ENCODE measurements at places on chromosomes 11 and 22. TPM values are rescaled to one million over a fixed set of nuclear protein-coding genes. Genes with fewer than 3 reads are reported as not detected.

DNA sequence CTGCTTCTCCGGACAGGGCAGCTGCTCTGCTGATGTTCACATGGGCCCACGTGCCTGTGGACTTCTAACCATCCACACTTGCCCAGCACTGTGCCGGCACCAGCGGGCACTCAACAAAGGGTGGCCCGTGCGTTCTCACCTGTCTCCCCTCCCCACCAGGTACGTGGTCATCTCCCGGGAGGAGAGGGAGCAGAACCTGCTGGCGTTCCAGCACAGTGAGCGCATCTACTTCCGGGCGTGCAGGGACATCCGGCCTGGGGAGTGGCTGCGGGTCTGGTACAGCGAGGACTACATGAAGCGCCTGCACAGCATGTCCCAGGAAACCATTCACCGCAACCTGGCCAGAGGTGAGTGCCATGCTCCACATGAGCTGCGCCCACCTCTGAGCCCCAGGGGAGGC lies 66.7 kb downstream of the SYT13 start:
- no peaks in the 10 kb centered on the region for H3K36me3 ChIP-seq
- H3K27me3 ChIP-seq = no peaks in the 10 kb centered on the region
- DNase-seq = no peak
- no peak overlapping the region for H3K27ac ChIP-seq
- no peak overlapping the region for H3K4me3 ChIP-seq

Gene UCP3
- 5.6 TPM for total RNA-seq

DNA sequence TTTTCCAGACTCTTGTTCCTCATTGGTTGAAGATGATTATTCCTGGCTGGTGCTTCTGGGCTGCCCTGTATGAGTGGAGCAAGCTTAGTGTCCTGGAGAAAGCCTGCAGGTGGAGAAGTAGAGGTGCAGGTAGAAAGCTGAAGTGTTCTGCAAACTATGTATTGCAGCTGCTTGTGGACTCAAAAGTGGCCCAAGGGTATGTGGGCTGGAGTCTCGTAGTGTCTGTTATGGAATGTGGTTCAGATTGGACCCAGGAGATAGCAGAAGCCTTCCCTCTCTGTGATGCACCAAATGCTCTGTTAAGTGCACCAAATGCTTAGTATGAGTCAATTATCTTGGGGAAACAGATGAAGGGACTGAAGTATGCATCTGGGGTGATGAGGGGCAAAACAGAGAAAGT lies 122.8 kb upstream of the CCDC90B start:
- no peak overlapping the region for H3K4me3 ChIP-seq
- no peak for DNase-seq
- H3K4me1 ChIP-seq = no peaks in the 10 kb centered on the region
- H3K27me3 ChIP-seq = no peaks in the 10 kb centered on the region
- no peaks in the 10 kb centered on the region for H3K36me3 ChIP-seq

DNA sequence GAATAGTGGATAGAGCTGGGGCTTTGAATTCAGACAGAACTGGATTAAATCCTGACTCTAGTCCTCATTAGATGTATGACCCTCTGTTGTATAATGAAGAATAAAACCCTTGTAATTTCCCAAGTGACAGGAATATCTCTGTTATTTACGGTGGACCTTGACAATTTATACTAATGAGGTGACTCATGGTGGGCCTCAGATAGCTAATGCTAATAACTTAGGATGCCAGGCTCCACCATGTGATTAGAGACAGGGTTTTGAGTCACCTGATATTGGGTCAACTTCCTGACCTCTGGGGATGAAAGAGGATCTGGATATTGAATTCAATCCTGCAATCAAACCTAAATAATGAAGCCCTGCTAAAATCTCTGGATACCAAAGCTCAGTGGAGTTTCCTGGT lies 33.6 kb downstream of the OSBP start:
- no peaks in the 10 kb centered on the region for H3K4me1 ChIP-seq
- no peaks in the 10 kb centered on the region for H3K27me3 ChIP-seq
- H3K4me3 ChIP-seq = no peak overlapping the region
- H3K36me3 ChIP-seq = peaks cover 69% of the 10 kb centered on the region
- DNase-seq = no peak

GRCh38 chr22:40412441-40412840 lies 42.0 kb downstream of the SGSM3 start:
- H3K36me3 ChIP-seq = peaks cover 70% of the 10 kb centered on the region
- DNase-seq = no peak
- H3K4me3 ChIP-seq = no peak overlapping the region
